H9 (cell line): ENCODE measurements at places on chromosomes 7 and 10. TPM values are rescaled to one million over a fixed set of nuclear protein-coding genes. Genes with fewer than 3 reads are reported as not detected.

Gene FLNC
- 12.2 and 12.5 TPM in 2 replicates for total RNA-seq

- DNase-seq: no peak
These were observed 5.5 kb downstream of the GIMAP6 start for GRCh38 chr7:150626696-150627095.

DNA sequence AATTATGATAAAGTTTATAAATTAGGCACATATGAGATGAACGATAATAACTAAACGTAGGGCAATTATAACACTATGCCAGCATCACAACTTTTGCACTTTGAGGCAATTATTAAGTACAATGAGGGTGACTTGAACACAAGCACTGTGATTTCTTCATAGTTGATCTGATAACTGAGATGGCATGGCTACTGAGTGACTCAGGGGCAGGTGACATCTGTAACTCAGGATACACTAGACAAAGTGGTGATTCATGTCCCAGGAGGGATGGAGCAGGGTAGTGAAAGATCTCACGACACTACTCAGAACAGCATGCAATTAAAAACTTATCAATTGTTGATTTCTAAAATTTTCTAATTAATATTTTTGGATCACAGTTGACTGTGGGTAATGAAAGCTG, 98.3 kb upstream of the ARHGAP21 start:
- DNase-seq: no peak

Gene GIMAP1
- not detected in 2 replicates for total RNA-seq

Gene NEUROD6
- not detected in 2 replicates for total RNA-seq

- DNase-seq: no peak
These were observed 28.3 kb upstream of the CCDC6 start for GRCh38 chr10:59934701-59935100.

GRCh38 chr10:77613476-77614130, 24.0 kb downstream of the KCNMA1 start:
- DNase-seq: no peak

DNA sequence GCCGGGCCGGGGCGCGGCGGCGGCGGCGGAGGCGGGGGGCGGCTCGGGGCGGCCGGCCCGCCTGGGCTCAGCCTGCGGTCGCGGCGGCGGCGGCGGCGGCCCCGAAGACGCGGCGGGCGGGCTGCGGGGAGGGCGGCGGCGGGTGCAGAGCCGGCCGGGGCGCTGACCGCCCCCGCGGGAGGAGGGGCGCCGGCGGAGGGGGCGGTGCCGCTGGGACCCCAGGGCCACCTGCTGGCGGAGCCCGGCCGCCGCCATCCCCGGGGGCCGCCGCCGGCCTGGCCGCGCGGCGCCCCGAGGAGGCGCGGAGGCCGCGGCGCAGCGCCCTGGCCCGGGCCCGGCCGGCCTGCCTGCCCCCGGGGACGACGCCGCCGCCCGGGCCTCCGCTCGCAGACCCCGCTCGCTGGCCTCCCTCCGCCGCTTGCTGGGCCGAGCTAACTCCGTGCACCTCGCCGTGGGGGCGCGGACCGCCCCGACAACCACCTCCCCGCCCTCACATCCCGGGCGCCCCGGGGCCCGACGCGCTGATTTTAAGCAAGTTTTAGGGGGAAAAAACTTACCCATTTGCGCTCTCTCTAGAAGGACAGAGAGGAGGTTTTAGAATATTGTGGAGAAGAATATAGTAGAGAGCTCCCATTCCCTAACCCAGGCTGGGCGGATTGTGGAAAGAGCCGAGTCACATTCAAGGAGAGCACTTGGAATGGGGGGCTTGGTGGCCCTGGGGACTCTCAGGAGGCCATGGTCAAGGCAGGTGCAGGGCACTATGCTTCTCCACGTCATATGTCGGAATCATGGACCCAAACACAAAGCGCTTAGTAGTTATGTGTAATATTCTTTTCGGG, at the start of gene BEND7:
TSS of gene BEND7 (minus strand) at position 140 of the 839 bp plus-strand sequence. CDS start 481 bp downstream, outside the sequence.
- DNase-seq: no peak

DNA sequence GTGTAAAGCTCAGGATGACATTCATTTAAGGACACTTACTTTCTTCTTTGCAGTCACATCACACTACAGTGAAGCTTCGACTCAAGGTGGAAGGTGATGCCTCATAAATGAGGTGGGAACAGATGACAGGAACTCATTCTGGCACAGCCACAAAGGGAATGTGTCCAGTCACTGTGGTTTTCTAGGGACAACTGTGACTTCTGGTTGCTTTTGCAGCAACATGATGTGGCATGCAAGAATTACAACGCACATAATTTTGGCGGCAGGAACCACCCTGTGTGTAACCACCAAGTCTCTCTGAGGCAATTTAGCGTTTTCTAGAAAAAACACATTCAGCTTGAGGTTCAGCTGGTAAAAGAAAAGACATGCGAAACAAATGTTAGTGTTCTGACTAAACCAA, 32.0 kb upstream of the FERD3L start:
- no peak for DNase-seq

DNA sequence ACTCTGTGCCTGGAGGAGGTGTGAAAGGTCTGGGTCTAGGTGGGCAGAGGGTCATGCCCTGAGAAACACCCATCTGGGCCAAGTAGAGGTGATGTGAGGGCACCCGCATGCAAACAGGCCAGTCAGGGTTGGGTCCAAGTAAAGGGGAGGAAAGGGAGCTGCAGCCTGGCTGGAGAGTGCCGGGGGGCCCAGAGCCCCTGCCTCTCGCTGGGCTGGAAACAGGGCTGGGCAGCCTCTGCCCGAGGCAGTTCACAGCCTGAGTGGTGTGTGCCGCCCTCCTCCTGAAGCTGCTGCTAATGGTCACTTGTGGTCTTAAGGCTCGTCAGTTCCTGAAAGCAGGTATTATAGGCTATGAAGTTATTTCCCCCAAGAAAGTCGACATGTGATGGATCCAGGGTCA, 7.3 kb downstream of the CYP2E1 start:
- DNase-seq: no peak

Gene SLC29A3
- 9.2 and 10.2 TPM in 2 replicates for total RNA-seq

DNA sequence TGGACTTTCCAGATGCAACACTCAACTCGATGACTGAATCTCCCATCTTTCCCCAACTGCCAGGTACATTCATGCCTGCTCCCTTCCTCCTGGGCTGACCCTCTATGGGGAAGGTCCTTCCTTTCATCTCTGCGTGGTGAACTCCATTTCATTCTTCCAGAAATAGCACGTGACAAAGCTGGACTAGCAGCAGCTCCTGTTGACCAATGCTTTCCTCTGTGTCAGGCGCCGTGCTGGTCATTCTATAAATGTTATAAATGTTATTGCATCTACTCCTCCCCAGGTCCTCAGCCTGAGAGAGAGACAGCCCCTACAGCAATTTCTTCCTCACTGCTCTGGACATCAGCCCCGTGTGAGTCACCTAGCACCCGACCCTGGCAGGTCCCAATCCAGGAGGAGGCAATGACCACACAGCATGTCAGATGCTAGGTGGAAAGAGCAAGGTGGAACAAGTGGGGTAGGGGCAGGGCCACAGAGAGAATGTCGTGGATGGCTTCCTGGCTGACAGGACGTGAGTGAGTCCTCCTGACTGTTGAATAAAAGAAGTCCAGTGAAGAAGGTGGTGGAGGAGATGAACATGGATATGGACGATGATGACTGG, 178.1 kb downstream of the ADAM12 start:
- no peak for DNase-seq

GRCh38 chr10:86828145-86828544, 71.7 kb downstream of the BMPR1A start:
- DNase-seq: no peak

GRCh38 chr10:17086865-17087367, 42.7 kb downstream of the CUBN start:
- no peak for DNase-seq

DNA sequence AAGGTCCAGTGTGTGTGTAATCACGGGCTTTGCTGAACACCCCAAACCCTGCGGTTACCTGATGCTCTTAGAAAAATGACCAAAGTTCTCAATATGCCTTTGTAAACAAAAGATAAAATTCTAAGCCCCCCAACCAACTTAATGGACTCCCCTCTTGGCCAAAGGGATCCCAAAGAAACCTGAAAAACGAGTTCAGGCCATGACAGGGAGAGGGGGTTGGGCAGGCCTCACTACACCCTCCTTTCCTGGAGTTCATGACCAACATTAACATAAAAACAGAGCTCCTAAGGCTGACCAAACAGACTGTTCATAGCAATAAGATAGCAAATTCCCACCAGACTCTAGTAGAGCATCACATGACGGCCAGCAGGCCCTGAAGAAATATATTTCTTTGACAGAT, 3.0 kb upstream of the VIPR2 start:
- DNase-seq: no peak

Gene PTEN
- 49.5 and 52.8 TPM in 2 replicates for total RNA-seq

GRCh38 chr10:18260310-18260922, 120.2 kb downstream of the CACNB2 start:
- no peak for DNase-seq

GRCh38 chr7:32030904-32031692, 39.1 kb downstream of the PDE1C start:
- no peak for DNase-seq

- DNase-seq: no peak
These were observed 1.9 kb downstream of the TMEM229A start for GRCh38 chr7:124030964-124031363.

Gene SHOC2
- total RNA-seq: 23.5 and 23.7 TPM in 2 replicates
